ENCODE measurements at places on chromosomes 3 and 15.

DNA sequence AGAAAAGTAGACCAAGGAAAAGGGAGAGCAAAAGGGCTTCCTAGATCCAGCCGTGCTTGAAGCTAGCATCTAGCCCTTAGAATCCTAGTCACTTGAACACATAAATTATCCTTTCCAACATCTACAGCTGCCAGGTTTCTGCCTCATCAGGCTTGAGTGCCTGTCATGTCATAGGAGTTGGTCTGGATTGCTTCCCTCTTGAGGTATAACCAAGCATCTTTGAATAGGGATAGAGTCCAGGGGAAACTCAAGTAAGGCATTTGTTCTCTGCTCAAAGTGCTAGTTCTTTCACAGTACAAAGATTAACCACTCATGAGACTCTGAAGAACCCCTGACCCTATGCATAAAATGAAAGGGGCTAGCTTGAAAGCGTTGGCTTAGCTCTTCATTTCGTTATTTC, 72.3 kb downstream of the SLCO3A1 start:
- DNase-seq = no peak

DNA sequence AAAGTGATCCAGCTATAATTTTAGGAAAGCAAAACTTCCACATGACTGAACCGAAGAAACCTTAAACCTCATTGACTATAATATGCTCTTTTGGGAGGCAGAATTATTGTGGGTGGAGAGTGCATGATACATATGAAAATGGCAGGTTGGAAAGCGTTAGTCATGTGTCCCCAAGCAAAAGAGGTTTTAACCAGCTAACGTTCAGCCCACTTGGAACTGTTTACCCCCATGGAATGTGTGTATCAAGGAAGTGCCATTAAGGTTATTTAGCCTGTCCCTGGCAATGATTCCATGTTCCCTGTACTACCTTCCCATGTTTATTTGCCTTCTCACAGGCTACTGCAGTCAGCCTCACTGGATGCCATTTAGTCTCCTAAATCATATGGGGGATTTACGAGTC, 44.1 kb upstream of the LRRC58 start:
- DNase-seq = no peak

DNA sequence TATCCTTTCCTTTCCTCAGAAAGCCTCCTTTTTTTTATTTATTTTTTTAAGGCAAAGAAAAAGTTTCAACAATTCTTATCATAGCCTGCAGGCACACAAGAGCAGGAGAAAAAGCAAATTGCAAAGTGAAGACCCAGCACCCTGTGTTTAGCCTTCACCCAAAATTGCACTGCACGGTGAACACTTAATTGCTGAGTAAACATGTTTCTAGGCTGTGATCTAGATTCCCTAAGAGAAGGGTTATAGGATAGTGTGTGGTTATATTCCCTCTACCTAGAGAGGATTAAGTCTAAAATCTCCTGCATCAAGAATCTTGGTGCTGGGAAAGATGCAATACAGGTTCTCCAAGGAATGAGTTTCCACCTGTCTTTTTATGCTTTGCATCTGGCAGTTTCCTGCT, 70.2 kb upstream of the BFSP2 start:
- DNase-seq = no peak

DNA sequence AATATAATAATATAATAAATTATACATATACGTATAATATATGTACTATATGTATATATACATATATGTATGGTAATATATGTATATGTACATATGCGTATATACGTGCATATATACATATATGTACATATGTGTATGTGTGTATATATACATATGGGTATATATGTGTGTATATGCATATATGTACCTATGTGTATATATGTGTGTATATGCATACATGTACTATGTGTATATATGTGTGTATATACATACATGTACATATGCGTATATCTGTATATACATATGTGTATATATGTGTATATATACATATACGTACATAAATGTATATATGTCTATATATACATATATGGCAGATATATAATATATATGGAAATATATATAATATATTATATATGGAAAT, 74.8 kb upstream of the ST3GAL6 start:
- DNase-seq = no peak

All from H9 (cell line).